ENCODE measurements at places on chromosomes 11 and 22. TPM values are rescaled to one million over a fixed set of nuclear protein-coding genes. Genes with fewer than 3 reads are reported as not detected.
A peak's percentile ranks its signal among the peaks of the same experiment; 100 is the strongest.

DNA sequence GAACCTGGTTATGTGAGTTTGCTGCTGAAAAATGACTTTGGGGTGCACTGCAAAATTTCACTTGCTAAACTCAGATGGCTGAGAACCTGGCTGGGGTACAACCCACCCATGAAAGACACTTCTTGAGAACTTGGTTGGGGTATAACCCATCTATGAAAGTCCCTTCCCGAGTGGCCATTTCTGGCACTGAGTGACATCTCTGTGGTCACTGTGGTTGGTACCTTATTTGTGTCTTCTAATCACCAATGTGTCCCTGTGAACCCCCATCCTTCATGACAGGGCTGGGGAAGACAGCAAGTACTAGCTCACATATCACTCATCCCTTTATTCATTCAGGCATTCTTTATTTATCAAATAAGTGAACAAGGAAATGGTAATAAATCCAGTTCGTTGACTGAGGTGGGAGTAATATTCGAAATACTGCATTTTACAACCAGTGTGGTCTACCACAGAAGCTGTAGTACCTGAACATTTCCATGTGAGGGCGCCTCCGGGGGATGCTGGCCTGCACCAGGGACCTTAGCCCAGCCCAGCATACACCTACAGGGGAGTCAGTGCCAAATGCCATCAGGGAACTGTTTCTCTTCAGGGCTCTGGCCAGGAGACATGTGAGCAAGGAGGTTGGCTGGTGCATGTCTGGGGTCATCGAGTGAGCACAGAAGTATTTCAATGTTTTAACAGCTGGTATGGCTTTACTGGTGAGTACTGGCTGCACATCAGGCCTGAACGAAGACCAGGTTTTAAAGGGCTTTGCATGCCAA lies 122.1 kb downstream of the CSNK2A3 start:
- H3K4me3 ChIP-seq, result no peak overlapping the region
- DNase-seq, result no peak
- no peak overlapping the region for H3K27ac ChIP-seq
- H3K27me3 ChIP-seq, result no peaks in the 10 kb centered on the region
- no peaks in the 10 kb centered on the region for H3K4me1 ChIP-seq
- no peaks in the 10 kb centered on the region for H3K36me3 ChIP-seq

DNA sequence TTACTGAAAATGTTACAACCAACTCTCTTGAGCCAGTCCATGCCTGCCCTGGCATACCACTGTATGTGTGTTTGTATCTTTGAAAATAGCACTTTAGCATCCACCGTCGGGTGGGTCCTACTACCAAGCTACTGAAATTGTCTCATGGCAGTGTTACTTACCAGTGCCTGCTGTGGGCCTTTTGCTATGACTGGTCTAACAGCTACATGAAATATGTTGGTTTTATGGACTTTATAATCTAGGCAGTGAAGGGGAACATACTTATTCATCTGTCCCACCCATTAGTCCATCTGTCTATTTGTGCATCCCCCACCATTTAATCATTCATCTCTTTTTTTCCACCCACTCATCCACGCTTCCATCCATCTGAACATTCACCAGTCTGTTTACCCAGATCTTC lies 106.0 kb downstream of the NAV2 start:
- H3K36me3 ChIP-seq, result no peaks in the 10 kb centered on the region
- DNase-seq, result no peak
- no peak overlapping the region for H3K27ac ChIP-seq
- no peak overlapping the region for H3K4me3 ChIP-seq
- H3K4me1 ChIP-seq, result peaks cover 5% of the 10 kb centered on the region

- H3K4me3 ChIP-seq, result no peak overlapping the region
- H3K27me3 ChIP-seq, result peaks cover 10% of the 10 kb centered on the region
- no peak for DNase-seq
- H3K4me1 ChIP-seq, result no peaks in the 10 kb centered on the region
- H3K27ac ChIP-seq, result no peak overlapping the region
These were observed 541.4 kb upstream of the CCDC90B start for GRCh38 chr11:83827520-83827919.

GRCh38 chr11:128482512-128483191 lies 104.7 kb downstream of the ETS1 start:
- no peak overlapping the region for H3K4me3 ChIP-seq
- H3K4me1 ChIP-seq, result no peaks in the 10 kb centered on the region
- peak overlapping the region; percentile 28 for H3K27ac ChIP-seq
- no peaks in the 10 kb centered on the region for H3K36me3 ChIP-seq

ASCL2 gene
- 5.6 TPM for total RNA-seq

- no peaks in the 10 kb centered on the region for H3K4me1 ChIP-seq
- H3K27me3 ChIP-seq, result no peaks in the 10 kb centered on the region
- H3K36me3 ChIP-seq, result no peaks in the 10 kb centered on the region
- H3K4me3 ChIP-seq, result no peak overlapping the region
These were observed 363.8 kb downstream of the FAT3 start for GRCh38 chr11:92588393-92588792.

DNA sequence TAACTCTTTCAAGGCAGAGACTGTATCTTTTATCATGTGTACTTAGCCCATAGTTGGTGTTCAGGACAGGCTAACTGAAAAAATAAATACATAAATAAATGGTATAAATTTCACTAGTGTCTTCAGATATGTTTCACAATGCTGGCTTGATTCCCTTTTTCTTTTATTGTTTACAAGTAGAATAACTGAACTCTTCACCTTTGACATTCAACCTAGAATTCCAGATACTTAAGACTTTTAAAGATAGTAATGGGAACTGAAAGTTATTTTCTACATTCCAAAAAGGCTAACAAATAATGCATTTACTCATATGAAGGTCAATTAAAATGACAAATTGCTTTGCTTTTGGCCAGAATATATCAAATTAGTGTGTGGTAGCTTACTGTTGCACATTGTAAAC lies 411.3 kb upstream of the TENM4 start:
- H3K27me3 ChIP-seq, result no peaks in the 10 kb centered on the region
- H3K27ac ChIP-seq, result no peak overlapping the region
- no peaks in the 10 kb centered on the region for H3K36me3 ChIP-seq
- H3K4me3 ChIP-seq, result no peak overlapping the region
- no peak for DNase-seq

- H3K4me3 ChIP-seq, result no peak overlapping the region
- no peaks in the 10 kb centered on the region for H3K36me3 ChIP-seq
- H3K27me3 ChIP-seq, result no peaks in the 10 kb centered on the region
- peak; percentile 55 for DNase-seq
- no peaks in the 10 kb centered on the region for H3K4me1 ChIP-seq
These were observed 17.3 kb upstream of the DGCR8 start for GRCh38 chr22:20062766-20063083.

DNA sequence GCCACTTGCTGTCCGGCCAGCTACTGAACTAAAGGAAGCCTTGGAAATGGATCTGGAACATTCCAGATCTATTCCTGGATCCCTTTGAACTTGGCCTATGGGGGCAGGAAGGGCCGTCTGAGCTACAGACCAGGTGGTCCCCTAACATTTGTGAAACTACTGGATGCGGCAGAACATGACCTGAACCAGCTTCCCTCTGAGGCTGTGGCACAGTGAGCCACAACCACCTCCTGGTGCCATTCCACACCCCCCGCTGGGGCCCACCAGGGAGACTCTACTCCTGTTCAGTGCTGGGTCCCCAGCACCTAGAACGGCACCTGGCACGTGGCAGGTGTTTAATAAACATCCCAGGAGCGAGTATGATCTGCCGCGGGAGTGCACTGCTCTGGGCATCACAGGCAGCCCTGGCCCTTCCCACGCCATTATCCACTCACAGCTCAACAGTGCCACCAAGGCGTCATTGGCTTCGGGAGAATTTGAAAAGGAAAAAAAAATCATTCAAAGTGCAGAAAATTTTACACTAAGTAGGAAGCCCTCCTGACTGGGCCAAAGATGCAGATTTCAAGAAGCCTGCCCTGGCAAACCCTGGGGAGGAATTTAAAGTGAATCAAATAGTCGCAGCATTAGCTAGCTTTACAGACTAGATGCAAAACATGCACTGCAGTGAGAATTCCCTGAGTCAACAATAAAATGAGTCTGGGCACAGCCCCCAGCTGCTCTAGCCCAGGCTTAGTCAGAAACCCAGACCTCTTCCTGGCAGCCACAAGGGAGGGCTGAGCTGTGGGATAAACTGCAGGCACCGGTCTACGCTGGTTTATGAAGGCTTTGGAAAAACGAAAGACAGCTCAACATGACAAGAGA lies 14.3 kb upstream of the EFCAB6 start:
- H3K4me3 ChIP-seq, result no peak overlapping the region
- H3K36me3 ChIP-seq, result no peaks in the 10 kb centered on the region
- peaks cover 8% of the 10 kb centered on the region for H3K4me1 ChIP-seq

GRCh38 chr11:134157451-134157850 lies 66.3 kb downstream of the NCAPD3 start:
- H3K4me1 ChIP-seq, result peaks cover 5% of the 10 kb centered on the region
- H3K4me3 ChIP-seq, result no peak overlapping the region
- no peak overlapping the region for H3K27ac ChIP-seq
- H3K36me3 ChIP-seq, result no peaks in the 10 kb centered on the region
- DNase-seq, result no peak

- H3K27ac ChIP-seq, result no peak overlapping the region
- peaks cover 13% of the 10 kb centered on the region for H3K4me1 ChIP-seq
- no peak overlapping the region for H3K4me3 ChIP-seq
- H3K27me3 ChIP-seq, result no peaks in the 10 kb centered on the region
- no peak for DNase-seq
- H3K36me3 ChIP-seq, result no peaks in the 10 kb centered on the region
These were observed 11.3 kb downstream of the C11orf24 start for GRCh38 chr11:68260484-68260883.

All from hepatocyte (in vitro differentiated cells).